T-helper 22 cell (primary cell): ENCODE measurements at places on chromosomes 3 and 15.

GRCh38 chr15:78454992-78455391, 17.0 kb downstream of the IREB2 start:
- no peak for DNase-seq

GRCh38 chr15:94322141-94322540, 90.8 kb downstream of the MCTP2 start:
- no peak for DNase-seq

DNA sequence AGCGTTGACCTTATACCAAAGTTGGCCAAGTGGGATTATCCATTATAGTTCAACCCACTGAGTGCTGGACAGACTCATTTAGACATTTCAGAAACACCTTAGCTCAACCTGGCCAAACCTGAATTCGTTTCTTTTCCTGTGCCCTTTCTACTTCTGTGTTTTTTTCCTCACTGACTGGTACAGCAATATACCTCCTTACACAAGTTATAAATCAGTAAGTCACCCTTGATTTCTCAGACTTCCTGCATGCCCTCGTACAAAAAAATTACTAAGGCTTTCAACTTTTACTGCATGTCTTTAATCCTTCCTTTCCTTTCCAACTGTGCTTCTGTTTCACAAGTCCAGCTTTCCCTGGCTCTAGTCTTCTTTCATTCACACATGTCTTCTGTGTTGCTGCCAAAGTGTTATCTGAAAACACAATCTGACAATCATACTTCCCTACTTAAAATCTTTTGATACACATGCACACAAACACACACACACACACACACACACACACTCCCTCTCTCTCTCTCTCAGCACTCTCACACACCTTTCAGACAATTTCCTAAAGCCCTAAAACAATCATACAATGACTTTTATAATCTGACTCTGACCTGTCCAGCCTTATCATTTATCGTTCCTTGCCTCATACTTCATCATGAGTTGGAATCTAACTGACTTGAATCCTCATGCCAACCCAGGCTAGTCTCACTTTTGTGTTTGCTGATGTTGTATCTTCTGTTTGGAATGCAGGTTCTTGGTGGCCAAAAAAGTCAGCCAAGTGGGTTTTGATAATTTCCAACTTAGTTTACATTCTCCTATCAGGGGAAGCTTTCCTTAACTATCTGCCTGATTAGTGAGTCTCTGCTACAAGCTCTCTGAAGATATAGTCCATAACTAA, 436.4 kb downstream of the NAALADL2 start:
- no peak for DNase-seq

DNA sequence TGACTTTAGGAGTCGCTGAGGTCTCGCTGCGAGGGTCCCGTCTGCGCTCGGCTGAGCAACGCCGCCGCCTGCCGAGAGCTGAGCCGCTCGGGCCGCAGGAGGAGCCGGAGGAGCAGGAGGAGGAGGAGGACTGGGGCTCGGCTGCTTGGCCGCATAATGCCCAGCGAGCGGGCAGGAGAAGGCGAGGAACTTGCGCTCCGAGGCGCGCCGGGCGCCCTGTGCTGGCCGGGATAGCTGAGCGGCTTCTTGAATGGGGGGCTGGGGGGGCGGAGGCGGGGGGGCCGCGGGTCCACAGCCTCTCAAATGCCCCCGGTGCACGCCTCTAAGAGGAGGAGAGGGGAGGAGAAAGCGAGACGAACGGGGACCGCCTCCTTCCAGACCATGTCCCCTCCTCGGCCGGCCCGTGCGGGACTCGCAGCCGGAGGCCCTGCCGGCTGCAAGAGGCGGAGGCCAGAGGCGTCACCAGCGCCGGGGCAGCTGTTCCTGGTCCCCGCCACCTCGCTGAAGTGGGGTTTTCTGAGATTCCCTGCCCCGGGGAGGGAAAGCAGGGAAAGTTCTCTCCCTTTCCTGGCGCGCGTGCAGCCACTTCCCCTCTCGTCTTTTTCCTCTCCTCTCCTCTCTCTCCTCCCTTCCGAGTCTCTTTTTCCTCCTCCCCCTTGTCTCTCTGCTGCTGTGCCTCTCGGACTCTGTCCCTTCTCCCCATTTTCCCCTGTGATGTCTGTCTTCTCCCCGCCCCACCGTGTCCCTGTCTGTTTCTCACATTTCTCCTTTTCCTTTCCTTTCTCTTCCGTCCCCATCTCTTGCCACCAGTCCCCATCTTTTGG, at the start of gene ADAMTS9:
Gene ADAMTS9 (minus strand): TSS at position 220 of the 824 bp plus-strand sequence. CDS start 343 bp downstream, outside the sequence.
- no peak for DNase-seq

- no peak for DNase-seq
Measured at GRCh38 chr3:62876064-62876463, 848 bp upstream of the CADPS start.

DNA sequence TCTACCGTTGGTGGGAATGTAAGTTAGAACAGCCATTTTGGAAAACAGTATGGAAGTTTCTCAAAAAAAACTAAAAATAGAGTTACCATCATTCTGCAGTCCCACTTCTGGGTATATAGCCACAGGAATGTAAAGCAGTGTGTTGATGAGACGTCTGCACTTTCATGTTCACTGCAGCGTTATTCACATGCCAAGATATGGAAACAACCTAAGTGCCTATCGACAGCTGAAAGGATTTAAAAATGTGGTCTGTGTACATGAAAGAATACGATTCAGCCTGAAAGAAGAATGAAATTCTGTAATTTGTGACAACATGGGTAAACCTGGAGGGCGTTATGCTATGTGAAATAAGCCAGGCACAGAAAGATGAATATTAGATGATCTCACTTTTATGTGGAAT, 157.7 kb downstream of the THSD4 start:
- no peak for DNase-seq

DNA sequence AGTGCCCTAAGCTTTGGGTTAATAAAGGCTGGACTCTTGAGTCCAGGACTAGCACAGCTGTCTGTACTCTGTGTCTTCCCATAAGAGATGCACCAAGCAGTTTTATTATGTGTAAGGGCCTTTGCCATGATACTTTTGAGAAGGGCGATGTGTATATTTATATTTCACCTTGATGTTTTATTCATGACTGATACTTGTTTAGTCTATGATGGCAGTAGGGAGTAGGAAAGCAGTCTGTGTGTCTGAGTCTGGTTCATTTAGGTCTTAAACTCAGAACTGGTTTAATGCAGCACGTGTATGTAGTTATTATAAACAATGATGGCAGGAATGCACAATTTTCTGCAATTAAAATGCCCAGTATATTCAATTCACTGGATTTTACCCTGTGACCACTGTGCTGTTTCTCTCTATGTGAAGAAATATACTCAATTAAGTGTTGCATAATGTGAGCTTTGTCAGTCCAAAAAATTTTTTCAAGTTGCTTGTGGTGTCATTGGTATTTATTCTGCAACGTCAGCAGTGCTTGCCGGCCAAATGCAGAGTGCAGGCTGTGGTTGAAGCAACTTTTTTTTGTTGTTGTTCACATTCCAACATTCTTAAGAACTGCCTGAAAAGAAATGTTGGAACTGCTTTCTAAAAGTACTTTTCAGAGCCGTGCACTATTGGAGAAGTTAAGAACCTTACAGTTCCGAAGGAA, 423.7 kb upstream of the SEMA6D start:
- no peak for DNase-seq

GRCh38 chr3:56781762-56782161, 20.0 kb downstream of the ARHGEF3 start:
- DNase-seq, result no peak

GRCh38 chr15:91555312-91555711, 298.2 kb upstream of the SLCO3A1 start:
- DNase-seq, result no peak

GRCh38 chr3:184234224-184234623, 4.8 kb downstream of the VWA5B2 start:
- DNase-seq, result no peak

DNA sequence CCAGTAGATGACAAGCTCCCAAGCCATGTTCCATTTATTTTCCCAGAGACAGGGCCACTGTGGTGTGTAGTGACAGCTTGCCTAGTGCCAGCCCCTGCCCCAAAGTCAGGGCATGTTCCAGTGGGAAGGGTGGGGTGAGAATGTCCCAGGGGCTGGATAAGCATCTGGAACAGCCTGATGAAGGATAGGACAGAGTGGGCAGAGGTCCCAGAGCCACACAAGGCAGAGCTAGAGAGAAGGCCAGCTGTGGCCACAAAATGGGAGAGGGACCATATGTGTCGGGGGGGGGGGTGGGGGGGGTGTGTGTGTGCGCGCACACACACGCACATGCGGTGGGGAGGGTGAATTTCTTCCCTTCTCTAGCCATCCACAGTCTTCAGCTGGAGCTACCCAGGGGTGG, 27.0 kb upstream of the TSPAN3 start:
- DNase-seq, result no peak

- no peak for DNase-seq
Measured at GRCh38 chr3:98778383-98778782, 15.2 kb downstream of the ST3GAL6 start.

DNA sequence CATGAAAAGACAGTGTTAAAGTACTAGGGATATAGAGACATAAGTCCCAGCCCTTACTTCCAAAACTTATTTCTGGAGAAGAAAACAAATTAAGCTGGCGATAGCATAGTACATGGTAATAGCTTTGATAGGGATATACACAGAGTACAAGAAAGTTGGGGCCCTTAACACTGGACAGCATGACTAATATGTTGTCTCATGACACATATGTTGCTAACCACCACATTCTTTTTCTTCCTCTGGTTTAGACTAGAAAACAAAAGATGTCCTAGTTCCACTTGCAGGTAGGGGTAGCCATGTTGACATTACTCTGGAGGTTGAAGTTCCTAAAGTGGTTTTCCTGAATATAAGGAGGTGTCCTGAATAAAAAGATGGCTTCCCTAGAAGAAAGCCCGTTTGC, 75.3 kb downstream of the RFX7 start:
- DNase-seq, result no peak

GRCh38 chr3:158249183-158249582, 139.3 kb downstream of the RSRC1 start:
- no peak for DNase-seq

- no peak for DNase-seq
Measured at GRCh38 chr3:179428876-179429548, 22.3 kb downstream of the GNB4 start.

DNA sequence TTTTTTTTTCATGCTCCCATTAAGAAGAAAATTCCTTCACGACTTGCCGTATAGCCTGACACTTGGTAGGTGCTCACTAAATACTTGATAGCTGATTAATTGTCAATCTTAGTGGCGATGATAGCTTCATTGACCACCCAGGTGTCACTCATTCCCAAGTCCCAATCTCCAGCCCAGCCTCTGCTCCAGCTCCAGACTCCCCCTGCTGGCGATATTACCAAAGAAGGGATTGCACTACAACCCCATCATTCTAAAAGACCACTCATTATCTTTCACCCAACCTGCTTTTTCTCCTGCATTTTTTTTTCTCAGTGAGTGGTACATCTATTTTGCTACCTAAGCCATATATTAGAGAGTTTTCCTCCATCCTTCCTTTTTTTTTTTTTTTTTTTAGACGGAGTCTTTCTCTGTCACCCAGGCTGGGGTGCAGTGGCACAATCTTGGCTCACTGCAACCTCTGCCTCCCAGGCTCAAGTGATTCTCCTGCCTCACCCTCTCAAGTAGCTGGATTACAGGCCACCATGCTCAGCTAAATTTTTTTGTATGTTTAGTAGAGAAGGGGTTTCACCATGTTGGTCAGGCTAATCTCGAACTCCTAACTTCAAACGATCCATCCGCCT, 19.5 kb upstream of the COMMD2 start:
- no peak for DNase-seq

DNA sequence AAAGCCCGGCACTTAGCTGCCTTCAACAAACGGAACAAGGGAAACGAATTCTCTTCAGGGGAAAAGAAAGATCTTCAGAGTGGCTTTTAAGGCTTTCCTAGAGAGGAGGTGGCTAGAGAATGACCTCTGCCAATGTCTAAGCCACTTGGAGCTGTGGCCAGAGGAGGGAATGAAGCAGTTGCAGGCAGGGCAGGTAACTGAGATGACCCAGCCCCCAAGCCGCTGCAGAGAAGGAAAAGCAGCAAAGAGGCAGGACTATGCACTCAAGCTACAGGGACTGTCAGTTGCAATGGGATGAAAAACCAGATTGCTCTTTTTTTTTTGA, 113.5 kb downstream of the SEC22A start:
- DNase-seq, result no peak

- DNase-seq, result no peak
Measured at GRCh38 chr15:66907826-66908743, 157.3 kb upstream of the SMAD3 start.

DNA sequence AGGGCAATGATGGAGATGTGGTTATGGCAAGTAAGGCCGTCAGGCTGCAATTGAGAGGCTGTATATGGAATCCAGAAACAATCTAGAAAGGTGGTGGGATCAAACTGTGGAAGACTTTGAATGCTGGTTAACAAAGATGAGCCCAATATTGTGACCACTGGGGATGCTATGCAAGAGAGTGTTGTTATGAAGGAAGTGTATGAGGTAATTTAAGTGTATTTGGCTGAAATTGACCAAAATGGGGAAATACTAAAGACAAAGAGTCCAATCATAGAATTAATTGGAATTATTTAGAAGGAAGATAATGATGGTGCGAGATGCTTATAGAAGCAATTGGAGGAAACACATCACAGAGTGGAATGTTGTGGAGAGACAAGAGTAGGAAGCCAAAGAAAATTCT, 24.5 kb downstream of the BTLA start:
- no peak for DNase-seq

DNA sequence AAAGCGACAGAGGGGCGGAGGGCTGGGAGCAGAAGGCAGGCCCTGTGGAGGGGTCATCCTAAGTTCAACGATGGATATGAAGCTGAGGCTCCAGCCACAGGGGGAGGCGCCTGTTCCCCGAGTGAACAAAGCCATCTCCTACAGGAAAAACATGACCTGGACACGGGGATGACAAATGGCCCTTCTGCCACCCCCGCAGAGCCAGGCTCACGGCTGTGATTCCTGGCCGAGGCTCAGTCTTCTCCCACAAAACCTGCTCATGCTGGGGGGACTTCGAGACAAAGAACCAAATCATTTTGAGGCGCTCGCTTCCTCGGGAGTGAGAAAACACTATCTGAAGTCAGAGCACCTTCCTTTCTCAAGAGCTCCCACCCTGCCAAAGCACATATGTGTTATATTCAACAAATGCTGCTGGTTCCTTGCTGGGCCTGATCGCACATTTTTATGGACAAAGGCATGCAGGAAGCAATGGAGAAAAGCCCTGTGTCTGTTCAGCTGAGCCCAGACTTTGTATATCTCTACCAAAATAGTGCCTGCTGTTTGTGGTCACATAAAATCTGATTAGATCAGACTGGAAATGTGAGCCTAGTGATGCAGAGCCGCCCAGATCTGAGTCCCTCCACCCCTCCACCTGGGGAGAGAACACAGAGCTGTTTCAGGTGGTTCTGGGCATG, 5.6 kb downstream of the RBP1 start:
- DNase-seq, result no peak
